ENCODE measurements at places on chromosomes 1 and 21.

DNA sequence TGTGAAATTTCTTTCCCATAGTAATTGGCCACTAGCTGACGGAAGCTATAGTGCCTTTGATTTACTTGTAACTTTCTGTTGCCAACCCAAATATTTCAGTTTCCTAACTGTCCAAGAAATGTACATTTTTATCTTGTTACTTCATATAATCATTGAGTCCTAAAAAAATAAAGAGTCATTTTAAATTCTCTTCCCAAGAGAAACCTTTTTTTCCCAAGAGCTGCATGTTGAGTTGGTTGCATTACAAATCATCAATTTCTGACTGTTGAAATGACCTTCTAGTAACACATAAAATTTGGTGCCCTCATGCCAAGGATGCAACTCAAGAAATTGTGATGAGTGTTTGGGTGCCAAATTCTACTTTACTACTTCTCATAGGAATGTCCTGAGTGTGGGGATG is 61.0 kb downstream of the HMCN1 start:
- DNase-seq, result no peak

- DNase-seq, result no peak
These were observed 15.5 kb downstream of the ETS2 start for GRCh38 chr21:38821248-38821647.

- no peak for DNase-seq
These were observed 127.6 kb downstream of the XCL2 start for GRCh38 chr1:168416220-168416619.

DNA sequence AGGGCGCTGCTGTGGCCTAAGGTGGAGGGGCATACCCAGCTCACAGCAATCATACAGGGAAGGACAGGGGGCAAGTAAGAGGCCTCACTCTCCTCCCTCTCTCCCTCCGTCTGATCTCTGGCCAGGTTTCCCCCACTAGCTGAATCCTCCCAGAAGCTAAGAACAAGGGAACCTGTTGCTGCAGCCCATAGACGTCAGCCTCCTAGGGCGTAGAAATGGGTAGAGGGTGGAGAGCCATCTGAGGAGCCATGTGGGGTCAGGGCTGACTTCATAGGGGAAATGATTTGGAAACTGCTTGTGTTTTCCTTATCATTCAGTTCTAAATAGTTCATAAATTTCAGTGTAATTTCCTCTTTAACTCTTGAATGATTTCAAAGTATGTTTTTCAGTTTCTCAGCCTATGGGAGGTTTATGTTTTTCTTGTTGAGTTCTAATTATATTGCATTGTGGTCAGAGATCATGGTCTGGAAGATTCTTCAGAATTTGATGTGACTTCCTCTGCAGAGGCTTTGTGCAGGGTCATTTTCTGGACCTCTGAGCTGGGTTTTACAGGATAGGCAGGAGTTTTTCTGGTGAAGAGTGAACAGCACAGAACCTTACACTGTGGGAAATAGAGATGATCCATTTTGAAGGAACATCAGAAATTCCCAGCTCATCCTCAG is 2.3 kb upstream of the MOB3C start:
- no peak for DNase-seq

DNA sequence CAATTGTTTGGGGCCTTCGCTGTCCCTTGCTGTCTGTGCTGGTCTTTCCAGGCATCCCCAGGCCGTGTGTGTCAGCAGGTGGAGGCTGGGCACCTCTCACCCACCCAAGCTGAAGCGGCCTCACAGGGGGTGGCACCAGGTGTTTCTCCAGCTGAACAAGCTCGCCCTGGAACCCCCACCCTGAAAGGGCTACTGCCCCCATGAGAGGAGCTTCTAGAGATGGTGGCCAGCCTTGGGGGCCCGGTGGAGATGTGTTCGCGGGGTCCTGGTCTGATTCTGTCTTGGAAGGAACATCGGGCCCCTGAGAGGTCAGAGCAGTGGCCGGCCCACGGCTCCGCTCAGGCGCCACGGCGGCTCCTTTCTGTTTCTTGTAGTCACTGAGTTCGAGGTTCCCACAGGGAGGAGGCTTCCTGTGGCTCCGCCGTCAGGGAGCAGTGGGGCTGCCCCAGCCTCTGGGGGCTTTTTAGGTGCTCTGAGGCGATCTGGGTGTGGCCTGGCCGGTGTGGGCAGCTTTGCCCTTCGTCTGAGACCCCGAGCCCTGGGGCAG is 46.9 kb downstream of the SKI start:
- DNase-seq, result no peak

DNA sequence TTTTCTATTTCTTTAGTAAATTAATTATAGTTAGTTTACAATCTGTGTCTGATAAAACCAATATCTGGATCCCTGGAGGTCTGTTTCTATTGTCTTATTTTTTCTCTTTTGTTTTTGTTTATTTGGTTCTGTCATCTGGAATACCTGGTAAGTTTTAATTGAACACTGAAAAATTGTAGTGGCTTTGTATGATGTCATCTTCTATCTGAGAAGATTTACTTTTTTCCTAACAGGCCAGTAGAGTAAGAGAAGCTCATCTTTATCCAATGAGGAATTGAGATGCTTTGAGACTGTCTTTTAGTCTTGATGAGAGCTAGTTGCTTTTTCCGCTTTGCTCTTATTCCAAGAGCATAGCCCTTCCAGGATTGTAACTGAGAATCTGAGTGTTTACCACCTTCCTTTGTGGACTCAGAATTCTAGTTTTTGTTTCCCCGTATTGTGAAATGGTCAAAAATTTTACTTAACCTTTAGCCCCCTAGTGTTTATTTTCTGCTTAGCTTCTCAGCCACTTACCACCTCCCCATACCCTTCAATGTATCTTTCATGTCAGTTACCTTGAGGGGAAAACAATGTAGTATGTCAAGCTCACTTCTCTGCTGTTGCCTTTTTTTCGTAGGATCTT is 25.0 kb downstream of the PTGFRN start:
- DNase-seq, result no peak

DNA sequence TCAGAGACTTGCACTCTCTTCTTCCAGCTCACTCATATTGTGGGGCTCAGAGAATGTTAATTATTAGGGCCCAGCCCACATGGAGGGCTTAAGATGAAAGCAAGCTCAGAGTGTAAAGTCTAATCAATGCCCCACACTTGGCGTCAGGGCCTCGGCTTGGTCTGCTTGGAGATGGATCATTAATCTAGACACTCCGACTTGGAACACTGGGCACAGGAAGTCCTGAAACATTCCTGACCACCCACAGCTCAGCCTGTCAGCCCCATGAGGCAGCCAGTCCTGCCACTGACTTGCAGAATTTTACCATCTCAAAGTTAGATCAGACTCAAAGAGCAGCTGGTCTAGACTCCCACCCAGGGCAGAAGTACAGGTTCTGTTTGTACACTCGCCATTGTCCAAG is 69.8 kb upstream of the TRABD2B start:
- no peak for DNase-seq

GRCh38 chr1:90970208-90970607 is 51.6 kb downstream of the ZNF644 start:
- DNase-seq, result no peak

DNA sequence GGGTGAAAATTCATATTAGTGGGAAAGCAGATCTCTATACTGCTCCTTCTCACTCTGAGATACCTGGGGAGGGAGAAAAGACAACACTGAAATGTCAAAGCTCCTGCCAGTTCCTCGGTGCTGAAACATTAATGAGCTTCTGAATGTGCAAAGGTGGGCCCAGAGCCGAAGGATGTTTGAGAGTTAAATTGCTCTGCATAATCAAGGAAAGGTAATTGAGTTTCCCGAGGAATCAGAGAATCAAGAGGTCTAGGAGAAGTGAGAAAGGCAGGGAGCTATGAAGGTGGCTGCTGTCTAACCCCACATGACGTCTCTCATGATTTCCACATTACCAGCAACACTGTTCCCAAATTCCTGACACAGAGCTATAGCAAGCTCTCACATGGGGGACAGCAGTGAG is 346.7 kb downstream of the SMYD3 start:
- no peak for DNase-seq

GRCh38 chr1:206824331-206824730 is 41.1 kb upstream of the IL20 start:
- DNase-seq, result no peak

DNA sequence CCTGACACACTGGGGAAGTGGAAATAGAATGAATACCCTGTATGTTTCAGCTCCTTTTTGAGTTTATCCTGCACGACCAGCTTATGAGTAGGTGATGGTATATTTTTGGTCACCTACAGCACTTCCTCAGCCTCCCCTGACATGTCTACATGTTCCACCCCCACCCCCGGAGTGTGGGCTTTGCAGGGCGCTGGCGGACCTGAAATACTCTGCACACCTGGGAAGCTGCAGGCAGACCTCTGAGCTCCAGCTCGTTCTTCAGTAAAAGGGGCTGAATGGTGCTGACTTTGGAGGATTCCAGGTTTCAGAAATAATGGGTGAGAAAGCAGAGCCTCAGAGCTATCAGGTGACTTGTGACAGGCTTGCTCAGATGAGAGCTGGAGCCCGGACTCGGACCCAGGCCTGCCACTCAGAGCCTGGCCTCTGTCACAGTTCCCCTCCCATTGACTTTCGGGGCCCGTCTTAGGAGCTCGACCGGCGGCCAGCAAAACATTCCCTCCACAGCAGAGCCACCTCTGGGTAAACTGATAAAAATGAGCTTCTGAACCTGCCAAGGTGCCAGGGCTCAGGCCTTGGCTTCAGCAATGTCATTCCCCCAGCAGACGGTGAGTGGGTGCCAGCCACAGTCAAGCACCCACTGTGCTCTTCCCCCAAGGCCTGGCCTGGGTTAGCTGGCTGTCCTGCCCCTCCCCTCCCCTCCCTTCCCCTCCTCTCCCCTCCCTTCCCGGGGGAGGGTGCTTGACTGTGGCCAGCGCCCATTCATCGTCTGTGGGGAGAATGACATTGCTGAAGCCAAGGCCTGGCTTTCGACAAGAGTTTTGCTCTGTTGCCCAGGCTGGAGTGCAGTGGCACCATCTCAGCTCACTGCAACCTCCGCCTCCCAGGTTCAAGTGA is 30.1 kb downstream of the DOP1B start:
- DNase-seq, result no peak

GRCh38 chr1:31482482-31483011 is 69.5 kb downstream of the SERINC2 start:
- no peak for DNase-seq

DNA sequence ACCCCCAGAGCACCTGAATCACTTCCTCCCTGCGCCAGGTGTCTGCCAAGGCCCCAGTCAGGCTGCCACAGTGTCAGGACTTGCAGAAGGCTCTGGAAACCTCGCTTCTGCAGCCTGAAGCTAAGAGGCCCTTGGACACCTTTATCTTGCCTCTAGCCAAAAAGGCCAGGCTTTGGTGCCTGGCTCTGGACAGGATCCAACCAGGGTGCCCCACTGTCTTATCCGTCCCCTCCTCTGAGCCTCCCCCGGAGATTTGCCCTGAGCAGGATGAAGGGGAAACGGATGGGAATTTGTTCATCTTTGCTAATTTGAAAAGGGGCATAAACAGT is 12.8 kb upstream of the CLSTN1 start:
- DNase-seq, result no peak

DNA sequence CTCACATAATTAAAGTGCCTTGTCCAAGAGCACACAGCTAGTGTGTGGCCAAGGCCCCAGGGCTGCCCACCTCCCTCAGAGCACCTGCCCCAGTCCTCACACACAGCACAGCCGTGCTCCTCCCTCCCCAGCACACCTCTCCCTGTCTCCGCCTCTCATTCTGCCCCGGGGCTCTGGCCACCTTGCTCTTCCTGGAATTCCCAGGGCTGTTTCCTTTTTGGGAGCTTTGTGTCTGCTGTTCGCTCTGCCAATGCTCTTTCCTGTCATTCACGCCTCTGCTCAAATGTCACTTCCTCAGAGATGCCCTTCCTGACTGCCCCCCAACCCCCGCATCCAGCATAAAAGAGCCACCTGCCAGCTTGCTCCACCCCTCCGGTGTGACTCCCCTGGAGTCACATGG is 13.3 kb downstream of the SLC6A17 start:
- no peak for DNase-seq

DNA sequence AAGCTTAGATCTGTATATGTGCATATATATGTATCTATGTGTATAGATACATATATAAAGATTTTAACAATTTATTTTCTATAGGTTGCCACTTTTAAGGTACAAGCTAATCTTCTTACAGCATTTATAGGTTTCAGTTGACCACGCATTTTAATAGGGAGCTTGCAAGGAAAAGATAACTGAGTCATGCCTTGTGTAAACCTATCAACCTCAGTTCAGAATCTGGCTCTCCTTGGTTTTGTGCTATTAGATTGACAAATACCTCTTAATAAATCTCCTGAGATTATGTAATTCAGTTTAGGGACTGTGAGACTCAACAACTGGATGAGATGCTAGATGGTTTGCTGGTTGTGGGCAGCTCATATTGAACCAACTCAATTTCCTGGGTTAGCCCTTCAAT is 114.7 kb upstream of the SERBP1 start:
- no peak for DNase-seq

- no peak for DNase-seq
These were observed 65.5 kb downstream of the PRDM16 start for GRCh38 chr1:3134381-3135072.

DNA sequence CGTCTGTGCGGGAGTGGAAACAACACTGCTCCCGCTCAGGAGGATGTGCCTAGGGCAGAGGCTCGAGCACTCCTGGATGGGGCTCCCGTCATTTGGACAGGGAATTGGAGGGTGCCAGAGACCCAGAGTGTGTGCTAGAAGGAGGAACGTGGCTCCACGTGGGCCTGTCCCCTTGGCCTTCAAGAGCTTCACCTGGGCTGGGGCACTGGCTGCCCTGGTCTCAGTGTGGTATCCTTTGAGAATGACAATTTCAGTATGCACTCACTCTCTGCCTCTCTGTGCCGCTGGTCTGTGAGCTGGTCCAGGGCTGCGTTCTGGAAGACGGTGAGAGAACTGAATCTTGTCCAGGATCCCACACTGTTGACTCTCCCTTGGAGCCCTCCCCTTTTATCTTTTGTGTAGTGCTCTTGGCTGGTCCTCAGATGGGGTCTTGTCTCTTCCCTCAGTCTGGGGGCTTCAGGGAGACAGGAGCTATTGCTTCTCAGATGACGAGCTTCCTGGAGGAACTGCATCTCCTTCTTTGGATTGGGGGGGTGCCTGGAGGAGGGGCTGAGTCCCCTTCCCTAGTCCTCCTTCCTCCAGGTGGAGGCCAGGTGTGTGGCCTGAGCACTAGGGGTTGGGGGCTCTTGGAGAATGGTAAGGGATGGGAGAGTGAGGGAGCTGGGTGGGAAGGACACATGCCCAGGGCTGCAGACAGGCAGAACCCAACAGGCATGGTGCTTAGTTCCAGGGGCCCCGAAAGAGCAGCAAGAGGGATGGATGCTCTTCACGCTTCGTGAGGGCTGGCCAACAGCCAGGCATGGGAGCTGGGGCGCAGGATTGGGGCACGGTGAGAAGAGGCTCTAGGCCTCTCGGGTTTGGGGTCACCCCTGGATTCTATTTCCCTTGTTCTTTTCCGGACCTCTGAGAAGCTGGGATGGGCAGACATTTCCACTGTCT is 14.8 kb upstream of the ETV3L start:
- no peak for DNase-seq

DNA sequence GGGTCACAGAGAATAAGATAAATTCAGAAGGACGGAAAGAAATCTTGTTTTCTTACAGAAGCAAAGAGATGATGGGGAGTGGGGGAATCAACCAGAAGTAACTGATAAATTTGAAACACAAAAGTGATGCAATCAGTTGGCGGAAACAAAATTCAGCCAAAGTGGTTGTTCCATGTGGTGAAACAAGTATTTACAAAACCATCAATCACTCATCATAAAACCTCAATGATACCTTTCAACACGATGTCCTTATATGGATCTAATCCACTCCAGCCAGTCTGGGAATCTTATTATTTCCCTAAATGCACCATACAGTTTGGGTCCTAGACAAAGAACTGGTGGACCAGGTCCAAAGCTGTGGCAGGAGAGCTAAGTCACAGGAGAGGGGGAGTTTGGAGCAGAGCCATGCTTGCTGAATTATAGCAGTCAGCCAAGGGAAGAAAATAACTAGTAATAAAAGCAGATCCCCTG is 303.8 kb upstream of the LRRC7 start:
- DNase-seq, result no peak

- no peak for DNase-seq
These were observed 43.5 kb downstream of the ALPL start for GRCh38 chr1:21552715-21553114.
